ENCODE measurements at places on chromosomes 2 and 18.

GRCh38 chr2:156083763-156084493 lies 248.6 kb downstream of the NR4A2 start:
- no peak for DNase-seq

DNA sequence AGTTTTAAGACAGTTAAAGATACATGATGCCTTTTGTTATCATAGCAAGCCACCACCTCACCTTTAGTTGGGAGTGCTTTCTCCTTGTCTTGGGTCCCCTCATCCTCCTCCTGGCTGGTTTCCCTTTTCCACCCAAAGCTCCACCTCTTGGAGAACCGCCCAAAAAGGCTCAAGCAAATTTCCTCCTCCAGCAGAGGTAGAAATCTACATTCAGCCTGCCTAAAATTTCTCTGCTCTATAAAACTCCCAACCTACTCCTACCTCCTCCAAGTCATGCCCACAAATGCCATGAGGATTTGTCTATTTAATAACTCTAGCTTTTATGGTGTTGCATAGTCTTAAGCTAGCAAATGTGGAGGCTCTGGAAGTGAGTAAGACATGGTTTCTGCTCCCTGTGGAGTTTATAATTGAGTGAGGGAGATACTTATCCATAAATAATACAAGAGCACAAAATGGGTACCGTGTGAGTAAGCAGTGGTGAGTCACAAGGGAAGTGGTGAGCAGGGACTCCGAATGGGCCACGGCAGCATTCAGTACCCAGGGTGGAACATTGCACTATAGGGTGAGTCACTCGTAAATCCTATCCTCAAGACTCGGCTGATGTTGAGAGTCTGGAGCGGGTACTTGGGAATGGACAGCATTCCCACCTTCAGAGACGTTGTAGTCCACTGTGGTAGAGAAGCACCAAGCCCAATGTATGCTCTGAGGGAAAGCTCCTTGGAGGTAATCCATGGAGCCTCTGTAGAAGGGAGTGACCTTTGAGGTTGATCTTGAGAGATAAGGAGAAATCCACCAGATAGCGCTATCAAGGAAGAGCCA lies 146.3 kb downstream of the RTN4 start:
- DNase-seq = no peak

DNA sequence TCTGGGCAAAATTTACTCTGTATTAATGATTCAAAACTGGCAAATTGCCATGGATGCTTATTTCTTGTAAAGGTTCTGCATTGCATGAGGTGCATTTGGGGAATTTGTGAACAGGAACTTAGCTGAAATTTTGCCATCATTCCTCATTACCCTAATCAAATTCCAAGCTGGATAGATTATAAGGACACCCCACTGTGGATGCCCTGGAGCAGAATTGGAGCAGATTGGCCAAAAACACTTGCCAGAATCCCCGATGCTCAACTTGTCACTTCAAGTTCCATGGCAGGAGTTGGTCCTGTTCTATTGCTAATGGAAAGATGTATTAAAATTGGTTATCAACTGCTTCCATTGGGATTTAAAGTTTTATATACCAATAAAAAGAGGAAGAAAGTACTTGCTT lies 237.9 kb downstream of the CCDC102B start:
- no peak for DNase-seq

DNA sequence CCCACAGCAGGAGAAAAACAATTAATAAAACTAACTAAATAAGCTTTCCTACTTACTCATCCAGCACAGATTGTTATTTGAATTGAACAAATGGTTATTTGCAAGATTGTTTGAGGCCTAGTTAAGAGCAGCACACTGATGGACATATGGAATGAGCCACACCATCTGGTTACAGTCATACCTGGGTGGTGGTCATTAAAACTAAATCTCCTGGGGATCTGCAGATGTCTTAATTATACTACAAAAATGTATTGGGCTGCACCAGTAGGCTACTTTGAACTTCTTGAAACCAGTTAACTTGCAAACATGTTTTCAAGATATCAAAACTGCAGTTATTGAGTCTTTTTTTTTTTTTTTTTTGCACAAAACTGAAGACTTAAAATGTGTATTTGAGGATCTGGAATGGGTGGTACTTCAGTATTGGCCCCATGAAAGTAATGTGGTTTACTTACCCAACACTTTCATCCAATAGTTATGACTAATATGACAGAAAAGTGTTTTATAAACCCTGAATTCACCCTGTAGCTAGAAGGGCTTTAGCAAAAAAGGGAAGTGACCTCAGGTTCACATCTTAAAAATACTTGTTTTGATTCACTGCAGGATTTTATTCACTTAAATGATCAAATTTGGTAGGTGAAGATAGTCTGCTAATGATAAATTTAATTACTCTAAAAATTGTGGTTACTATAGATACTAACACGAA lies 10.8 kb downstream of the AGFG1 start:
- peak; percentile 54 for DNase-seq

DNA sequence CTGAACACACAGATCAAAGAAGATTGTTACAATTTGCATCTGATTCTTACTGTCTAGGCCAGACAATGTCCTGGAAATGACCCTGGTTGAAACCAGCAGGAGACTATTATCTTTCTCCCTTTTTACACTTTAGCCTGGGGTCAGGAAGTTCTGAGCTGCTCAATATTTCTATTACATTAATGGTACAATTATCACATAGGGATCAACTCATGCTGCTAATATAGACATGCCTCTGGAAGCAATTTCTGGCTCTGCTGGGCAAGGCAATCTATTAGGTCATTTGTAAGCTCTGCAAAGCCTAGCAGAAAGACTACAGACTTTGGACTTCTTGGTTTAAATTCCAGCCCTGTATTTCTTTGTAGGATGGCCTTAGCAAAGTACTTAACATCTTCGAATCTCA lies 205.3 kb downstream of the LRP1B start:
- DNase-seq = no peak

DNA sequence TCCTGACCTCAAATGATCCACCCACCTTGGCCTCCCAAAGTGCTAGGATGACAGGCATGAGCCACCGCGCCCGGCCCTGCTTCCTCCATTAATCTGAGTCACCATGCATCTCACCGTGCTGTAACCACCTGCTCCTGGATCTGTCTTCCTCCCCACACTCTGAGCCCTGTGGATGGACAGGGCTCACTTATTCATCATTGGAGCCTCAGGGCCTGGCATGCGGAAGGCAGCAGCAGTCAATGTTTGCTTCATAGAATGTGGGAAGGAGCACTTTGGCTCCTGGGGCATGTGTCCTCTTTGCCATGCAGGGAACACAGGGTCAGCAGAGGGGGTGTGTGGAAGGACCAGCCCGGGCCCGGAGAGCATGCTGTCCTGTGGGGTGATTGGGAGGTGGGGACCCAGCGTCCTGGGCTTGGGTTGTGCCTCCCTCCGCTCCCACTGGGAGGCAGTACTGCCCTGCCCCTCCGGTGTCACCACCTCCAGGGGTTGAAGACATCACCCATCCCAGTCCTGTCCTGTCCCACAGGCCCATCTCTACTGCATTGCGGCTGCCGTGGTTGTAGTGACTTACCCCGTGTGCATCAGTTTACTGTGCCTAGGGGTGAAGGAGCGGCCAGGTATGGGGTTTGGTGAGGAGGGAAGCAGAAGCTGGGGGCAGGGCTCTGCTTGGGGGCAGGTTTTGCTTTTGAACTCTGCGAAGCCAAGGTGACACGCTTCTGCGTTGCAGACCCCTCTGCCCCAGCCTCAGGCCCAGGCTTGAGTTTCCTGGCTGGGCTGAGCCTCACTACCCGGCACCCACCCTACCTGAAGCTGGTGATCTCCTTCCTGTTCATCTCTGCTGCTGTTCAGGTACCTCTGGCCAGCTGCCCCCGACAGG lies 11.5 kb downstream of the MFSD2B start:
- no peak for DNase-seq

DNA sequence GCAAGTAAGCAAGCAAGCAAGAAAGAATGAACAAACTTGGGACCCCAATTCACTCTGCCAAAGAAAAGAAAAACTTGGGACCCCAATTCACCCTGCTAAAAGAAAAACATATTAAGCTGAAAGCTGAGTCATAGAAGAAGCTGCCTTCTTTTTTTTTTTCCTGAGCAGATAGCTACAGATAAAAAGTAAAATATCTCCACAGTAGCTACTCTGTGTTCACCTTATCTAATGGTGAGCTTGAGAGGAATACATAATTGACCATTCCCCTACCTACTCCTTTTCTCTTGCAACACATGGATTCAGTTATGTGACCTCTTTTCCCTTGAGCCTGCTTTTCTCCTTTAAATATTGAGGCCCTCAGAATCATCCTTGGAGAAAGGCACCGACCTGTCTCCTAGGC lies 63.0 kb downstream of the MCFD2 start:
- no peak for DNase-seq

DNA sequence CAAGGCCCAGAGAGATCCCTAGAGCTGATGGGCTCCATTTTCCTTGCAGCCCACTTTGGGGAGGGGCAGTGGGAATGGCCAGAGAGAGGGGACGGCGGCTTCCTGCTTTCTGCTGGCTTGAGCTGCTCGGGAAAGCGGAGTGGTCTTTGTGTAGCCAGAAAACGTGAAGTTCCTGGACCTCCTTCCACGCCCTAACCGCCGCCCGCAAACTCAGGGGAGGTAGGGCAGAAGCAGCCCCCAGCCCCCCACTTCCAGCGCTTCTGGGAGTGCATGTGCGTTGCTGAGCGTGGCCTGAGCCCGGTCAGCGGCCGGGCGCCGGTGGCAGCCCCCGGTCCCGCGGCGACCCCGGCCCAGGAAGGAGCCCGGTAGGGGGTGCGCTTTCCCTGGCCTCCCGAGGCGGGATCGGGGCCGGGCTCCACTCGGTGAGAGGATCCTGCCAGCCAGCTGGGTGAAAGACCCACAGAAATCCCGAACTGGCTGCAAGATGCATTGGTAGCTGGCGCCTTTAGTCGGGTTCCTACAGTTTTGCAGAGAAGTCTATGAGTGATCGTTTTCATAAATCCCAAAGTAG lies 25.3 kb upstream of the BOD1L2 start:
- no peak for DNase-seq

- DNase-seq = no peak
Measured at GRCh38 chr18:10839421-10839820, 309.9 kb downstream of the PIEZO2 start.

GRCh38 chr2:50953021-50953420 lies 78.9 kb downstream of the NRXN1 start:
- no peak for DNase-seq

- no peak for DNase-seq
Measured at GRCh38 chr2:120785228-120785966, 49.7 kb downstream of the GLI2 start.

- DNase-seq = no peak
Measured at GRCh38 chr2:239306274-239307220, 94.3 kb downstream of the HDAC4 start.

Measured in germinal center (tissue), 1 donor.